Mesothelial cell of epicardium (in vitro differentiated cells): ENCODE measurements at places on chromosomes 16 and 17.

DNA sequence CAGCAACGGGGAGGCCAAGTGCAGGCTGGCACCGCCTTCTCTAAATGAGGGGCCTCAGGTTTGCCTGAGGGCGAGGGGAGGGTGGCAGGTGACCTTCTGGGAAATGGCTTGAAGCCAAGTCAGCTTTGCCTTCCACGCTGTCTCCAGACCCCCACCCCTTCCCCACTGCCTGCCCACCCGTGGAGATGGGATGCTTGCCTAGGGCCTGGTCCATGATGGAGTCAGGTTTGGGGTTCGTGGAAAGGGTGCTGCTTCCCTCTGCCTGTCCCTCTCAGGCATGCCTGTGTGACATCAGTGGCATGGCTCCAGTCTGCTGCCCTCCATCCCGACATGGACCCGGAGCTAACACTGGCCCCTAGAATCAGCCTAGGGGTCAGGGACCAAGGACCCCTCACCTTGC lies 18.5 kb downstream of the NGFR start:
- peaks cover 46% of the 10 kb centered on the region for H3K4me1 ChIP-seq
- no peaks in the 10 kb centered on the region for H3K36me3 ChIP-seq
- H3K27ac ChIP-seq: peak overlapping the region; percentile 96
- no peak overlapping the region for H3K4me3 ChIP-seq
- DNase-seq: no peak

- peak; percentile 22 for DNase-seq
- H3K4me3 ChIP-seq: no peak overlapping the region
- H3K4me1 ChIP-seq: no peaks in the 10 kb centered on the region
- H3K27me3 ChIP-seq: peaks cover 20% of the 10 kb centered on the region
Observed at GRCh38 chr16:66295761-66296546, 70.5 kb upstream of the CDH5 start.

DNA sequence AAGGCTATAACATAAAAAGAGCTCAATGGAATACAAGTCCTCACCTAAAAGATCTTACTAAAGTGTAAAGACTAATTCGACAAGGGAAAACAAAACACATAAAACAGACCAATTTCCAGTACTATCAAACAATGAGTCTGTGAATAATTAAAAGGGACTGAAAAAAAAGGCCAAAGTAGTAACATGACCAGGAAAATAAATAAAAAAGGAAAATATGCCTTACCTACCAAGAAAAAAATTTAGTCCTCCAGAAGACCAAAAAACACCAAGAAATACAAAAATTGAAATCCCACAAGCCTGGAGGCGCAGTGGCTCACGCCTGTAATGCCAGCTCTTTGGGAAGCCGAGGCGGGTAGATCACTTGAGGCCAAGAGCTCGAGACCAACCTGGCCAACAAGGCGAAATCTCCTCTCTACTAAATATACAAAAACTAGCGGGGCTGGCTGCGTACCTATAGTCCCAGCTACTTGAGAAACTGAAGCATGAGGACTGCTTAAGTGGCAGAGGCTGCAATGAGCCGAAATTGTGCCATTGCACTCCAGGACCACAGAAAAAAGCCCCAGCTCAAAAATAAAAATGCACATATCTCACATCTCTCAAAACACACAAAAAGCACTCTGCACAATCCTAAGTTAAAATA lies 60.8 kb downstream of the TEX14 start:
- H3K4me3 ChIP-seq: no peak overlapping the region
- H3K27me3 ChIP-seq: no peaks in the 10 kb centered on the region
- H3K27ac ChIP-seq: no peak overlapping the region
- H3K36me3 ChIP-seq: no peaks in the 10 kb centered on the region

- H3K4me3 ChIP-seq: no peak overlapping the region
- H3K4me1 ChIP-seq: peaks cover 32% of the 10 kb centered on the region
- H3K27me3 ChIP-seq: no peaks in the 10 kb centered on the region
- H3K27ac ChIP-seq: peak overlapping the region; percentile 73
Observed at GRCh38 chr16:22369221-22369811, 5.1 kb downstream of the CDR2 start.

DNA sequence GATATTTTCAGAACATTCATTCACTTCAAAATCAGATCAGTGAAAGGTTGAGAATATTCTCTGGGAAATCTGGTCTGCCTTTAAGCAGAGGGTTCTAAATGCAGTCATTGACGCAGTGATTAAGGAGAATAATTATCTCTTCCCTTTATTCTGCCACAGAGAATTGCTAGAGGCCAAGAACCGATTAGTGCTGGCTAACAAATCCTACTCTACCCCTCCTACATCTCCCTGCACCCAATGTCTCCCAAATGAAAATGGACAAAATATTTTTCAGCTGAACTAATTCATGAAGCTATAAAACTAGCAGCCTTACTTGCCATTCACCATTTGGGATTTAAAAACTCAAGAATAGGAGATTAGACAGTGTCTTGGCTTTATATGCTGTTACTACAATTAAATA lies 185.5 kb upstream of the SOX9 start:
- no peak overlapping the region for H3K27ac ChIP-seq
- no peaks in the 10 kb centered on the region for H3K36me3 ChIP-seq
- no peak for DNase-seq
- H3K4me1 ChIP-seq: peaks cover 2% of the 10 kb centered on the region

GRCh38 chr16:67541391-67542263 lies 13.0 kb downstream of the RIPOR1 start:
- no peak for DNase-seq
- H3K27me3 ChIP-seq: no peaks in the 10 kb centered on the region
- H3K27ac ChIP-seq: no peak overlapping the region
- H3K4me1 ChIP-seq: peaks cover 13% of the 10 kb centered on the region
- H3K4me3 ChIP-seq: no peak overlapping the region
- peaks cover 12% of the 10 kb centered on the region for H3K36me3 ChIP-seq

DNA sequence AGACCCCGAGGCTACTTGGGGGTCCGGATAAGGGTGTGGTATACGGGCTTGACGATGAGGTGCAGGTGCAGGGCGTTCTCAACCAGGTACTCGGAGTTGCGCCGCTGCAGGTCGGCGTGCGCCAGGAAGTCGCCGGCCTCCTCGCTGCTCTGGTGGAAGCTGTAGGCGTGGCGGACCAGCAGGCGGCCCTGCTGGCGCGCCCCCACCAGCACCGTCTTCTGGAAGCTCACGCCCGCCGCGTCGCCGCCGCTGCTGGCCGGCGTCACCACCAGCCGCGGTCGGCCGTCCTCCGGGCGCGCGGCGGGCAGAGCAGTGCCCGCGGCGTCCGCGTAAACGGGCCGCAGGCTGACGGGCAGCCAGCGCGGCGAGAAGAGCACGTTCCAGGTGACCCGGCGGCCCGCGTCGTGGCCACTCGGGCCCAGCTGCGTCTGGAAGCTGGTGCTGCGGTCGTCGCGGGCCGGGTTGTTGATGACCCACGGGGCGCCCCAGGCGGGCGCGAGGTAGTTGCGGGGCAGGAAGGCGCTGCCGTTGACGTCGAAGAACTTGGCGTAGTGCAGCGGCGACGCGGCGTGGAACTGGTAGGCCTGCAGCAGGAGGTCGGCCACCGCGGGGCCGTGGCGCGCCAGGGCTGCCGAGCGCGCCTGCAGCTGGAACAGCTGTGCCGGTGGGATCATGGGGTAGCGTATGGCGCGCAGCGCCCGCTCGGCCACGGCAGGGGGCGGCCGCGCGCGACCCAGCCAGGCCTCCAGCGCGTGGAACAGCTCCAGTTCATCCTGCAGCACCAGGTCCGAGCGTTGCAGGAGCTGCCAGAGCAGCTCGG lies 4.8 kb downstream of the BTBD17 start:
- no peaks in the 10 kb centered on the region for H3K36me3 ChIP-seq
- no peak for DNase-seq
- no peak overlapping the region for H3K27ac ChIP-seq
- H3K27me3 ChIP-seq: peaks cover 93% of the 10 kb centered on the region
- H3K4me1 ChIP-seq: peaks cover 11% of the 10 kb centered on the region

- H3K4me1 ChIP-seq: peaks cover 22% of the 10 kb centered on the region
- no peaks in the 10 kb centered on the region for H3K36me3 ChIP-seq
- H3K27me3 ChIP-seq: peaks cover 68% of the 10 kb centered on the region
- H3K4me3 ChIP-seq: peak within 1 kb of the TSS; percentile 50
Observed at GRCh38 chr16:67393111-67393787, at the start of gene TPPP3. TSS of gene TPPP3 (minus strand) at chr16:67393498. CDS start at chr16:67391111, 2,387 bp downstream.

GRCh38 chr16:23682181-23682580 lies 3.5 kb downstream of the PLK1 start:
- DNase-seq: no peak
- peaks cover 22% of the 10 kb centered on the region for H3K4me1 ChIP-seq
- H3K36me3 ChIP-seq: peaks cover 20% of the 10 kb centered on the region
- H3K4me3 ChIP-seq: no peak overlapping the region

GRCh38 chr17:12637015-12637414 lies 28.7 kb upstream of the MYOCD start:
- H3K27ac ChIP-seq: no peak overlapping the region
- H3K36me3 ChIP-seq: no peaks in the 10 kb centered on the region
- H3K27me3 ChIP-seq: no peaks in the 10 kb centered on the region
- no peak overlapping the region for H3K4me3 ChIP-seq
- no peak for DNase-seq
- H3K4me1 ChIP-seq: peaks cover 9% of the 10 kb centered on the region

- H3K4me1 ChIP-seq: peaks cover 12% of the 10 kb centered on the region
- no peak overlapping the region for H3K4me3 ChIP-seq
- H3K27me3 ChIP-seq: no peaks in the 10 kb centered on the region
- no peak for DNase-seq
Observed at GRCh38 chr17:19672009-19672750, 23.6 kb downstream of the ALDH3A2 start.

- H3K4me1 ChIP-seq: peaks cover 24% of the 10 kb centered on the region
- no peak for DNase-seq
- H3K27ac ChIP-seq: peak overlapping the region; percentile 4
- H3K4me3 ChIP-seq: no peak overlapping the region
- H3K27me3 ChIP-seq: peaks cover 37% of the 10 kb centered on the region
Observed at GRCh38 chr17:77882481-77883212, 75.9 kb upstream of the TNRC6C start.

DNA sequence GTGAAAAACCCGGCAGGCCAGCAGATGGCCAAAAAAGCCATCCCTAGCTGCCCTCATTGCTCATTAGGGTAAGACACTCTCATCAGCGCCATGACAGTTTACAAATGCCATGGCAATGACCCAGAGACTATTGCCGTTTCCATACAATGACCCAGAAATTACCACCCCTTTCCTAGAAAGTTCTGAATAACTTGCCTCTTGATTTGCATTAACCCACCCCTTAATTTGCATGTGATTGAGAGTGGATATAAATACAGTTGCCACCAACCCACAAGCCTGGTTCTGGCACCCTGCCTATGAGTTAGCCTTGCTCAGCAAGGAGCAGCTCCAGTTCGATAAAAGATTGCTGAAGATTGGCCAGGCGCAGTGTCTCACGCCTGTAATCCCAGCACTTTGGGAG lies 16.1 kb upstream of the C16orf54 start:
- H3K4me1 ChIP-seq: peaks cover 27% of the 10 kb centered on the region
- H3K4me3 ChIP-seq: no peak overlapping the region
- H3K27ac ChIP-seq: no peak overlapping the region
- H3K27me3 ChIP-seq: no peaks in the 10 kb centered on the region
- no peak for DNase-seq

DNA sequence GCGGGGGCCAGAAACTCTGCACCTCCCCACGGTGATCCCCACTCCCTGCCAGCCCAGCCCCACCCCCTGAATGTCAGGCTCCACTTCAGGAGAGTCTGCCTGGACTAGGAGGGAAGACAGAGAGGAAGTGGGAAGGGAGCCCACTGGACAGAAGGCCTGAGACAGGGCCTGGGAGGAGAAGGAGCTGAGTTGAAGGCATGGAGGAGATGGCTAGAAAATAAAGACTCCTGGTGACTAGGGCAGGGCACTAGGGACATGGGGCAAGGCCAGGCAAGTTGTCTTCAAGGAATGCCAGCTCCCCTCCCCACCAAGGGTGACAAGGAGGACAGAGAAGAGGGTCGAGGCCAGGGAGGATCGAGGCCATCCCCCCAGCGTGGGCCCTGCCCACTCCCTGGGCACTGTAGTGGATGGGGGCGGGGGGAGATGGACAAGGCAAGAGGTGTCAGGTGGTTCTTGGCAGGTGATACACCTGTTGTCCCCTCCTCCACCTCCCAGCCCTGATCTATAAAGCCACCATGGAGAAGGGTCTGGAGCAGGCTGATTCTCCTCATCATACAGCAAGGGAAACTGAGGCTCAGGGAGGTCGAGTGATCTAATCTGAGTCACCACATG lies 19.7 kb downstream of the SRCIN1 start:
- no peak overlapping the region for H3K27ac ChIP-seq
- H3K27me3 ChIP-seq: peaks cover 6% of the 10 kb centered on the region
- no peak for DNase-seq

- no peaks in the 10 kb centered on the region for H3K4me1 ChIP-seq
- DNase-seq: no peak
- H3K27ac ChIP-seq: no peak overlapping the region
- no peak overlapping the region for H3K4me3 ChIP-seq
- H3K36me3 ChIP-seq: peaks cover 39% of the 10 kb centered on the region
Observed at GRCh38 chr17:80381416-80381923, 33.5 kb upstream of the ENDOV start.

DNA sequence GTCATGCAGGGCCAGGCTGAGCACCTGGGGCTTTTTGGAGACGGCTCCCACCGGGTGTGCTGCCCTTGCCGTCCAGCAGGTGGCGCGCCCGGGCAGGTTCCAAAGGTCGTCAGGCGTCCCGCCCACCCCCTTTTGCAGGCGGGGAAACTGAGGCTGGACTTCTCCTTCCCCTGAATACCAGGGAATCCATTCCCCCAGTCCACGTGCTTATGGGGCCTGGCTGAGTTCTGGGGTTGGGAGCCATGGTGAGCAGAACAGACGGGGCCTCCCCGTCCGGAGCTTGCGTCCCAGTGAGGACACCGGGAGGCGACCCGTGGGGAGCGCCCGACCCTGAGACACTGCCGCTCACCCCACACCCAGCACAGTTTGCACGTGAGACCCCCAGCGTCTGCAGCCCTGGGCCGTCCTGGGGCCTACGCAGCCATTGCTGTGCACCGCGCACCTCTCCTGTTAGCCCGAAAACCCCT lies 51.8 kb upstream of the JPH3 start:
- peak; percentile 66 for DNase-seq
- H3K4me1 ChIP-seq: peaks cover 6% of the 10 kb centered on the region
- no peak overlapping the region for H3K4me3 ChIP-seq
- H3K36me3 ChIP-seq: no peaks in the 10 kb centered on the region
- peaks cover 23% of the 10 kb centered on the region for H3K27me3 ChIP-seq

- H3K27me3 ChIP-seq: no peaks in the 10 kb centered on the region
- no peak for DNase-seq
- no peak overlapping the region for H3K27ac ChIP-seq
Observed at GRCh38 chr16:53456625-53457024, 22.4 kb downstream of the RBL2 start.

- peaks cover 8% of the 10 kb centered on the region for H3K4me1 ChIP-seq
- no peak overlapping the region for H3K4me3 ChIP-seq
- no peak overlapping the region for H3K27ac ChIP-seq
- no peaks in the 10 kb centered on the region for H3K36me3 ChIP-seq
Observed at GRCh38 chr17:4733073-4733531, 1.9 kb downstream of the MED11 start.
